ENCODE measurements at places on chromosomes 5 and 9.

DNA sequence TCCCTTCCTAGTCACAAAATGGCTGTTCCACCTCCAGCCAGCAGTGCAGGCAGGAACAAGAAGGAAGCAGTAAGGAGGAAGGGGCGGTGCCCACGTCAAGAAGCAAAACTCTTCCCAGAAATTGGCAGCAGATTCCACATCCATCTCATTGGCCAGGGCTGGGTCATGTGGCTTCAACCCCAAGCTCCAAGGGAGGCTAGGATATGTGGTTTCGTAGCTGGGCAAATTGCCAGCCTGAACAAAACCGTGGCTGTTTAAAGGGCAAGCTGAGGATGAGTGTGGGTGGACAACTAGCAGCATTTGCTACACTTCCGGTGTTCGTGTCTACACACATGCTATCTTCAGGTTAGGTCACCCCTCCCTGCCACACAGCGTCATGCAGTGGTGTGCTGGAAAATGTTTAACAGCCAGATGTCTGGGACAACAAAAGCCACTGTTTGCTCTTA, 92.1 kb upstream of the MAP1B start:
- peak; percentile 73 for DNase-seq

GRCh38 chr5:135147294-135148090, 113.5 kb upstream of the PITX1 start:
- DNase-seq: no peak

DNA sequence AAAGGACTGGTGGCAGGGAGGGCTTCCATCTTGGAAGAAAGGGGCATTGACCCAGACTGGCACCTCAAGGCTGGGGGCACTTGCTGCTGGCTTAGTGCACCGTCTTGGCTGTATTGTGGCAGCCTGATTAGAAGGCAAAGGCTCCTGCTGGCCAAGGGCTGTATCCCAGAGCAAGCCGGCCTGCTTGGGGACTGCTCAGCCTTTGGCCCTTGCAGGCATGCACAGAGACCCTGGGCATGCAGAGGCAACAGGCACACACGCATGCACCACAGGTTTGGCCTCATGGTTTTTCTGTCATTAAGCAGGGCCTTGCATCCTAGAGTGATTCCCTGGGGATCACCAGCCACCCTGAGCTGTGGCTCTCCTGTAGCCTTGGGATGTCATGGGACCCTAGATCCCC, 29.0 kb downstream of the PITX1 start:
- DNase-seq: no peak

DNA sequence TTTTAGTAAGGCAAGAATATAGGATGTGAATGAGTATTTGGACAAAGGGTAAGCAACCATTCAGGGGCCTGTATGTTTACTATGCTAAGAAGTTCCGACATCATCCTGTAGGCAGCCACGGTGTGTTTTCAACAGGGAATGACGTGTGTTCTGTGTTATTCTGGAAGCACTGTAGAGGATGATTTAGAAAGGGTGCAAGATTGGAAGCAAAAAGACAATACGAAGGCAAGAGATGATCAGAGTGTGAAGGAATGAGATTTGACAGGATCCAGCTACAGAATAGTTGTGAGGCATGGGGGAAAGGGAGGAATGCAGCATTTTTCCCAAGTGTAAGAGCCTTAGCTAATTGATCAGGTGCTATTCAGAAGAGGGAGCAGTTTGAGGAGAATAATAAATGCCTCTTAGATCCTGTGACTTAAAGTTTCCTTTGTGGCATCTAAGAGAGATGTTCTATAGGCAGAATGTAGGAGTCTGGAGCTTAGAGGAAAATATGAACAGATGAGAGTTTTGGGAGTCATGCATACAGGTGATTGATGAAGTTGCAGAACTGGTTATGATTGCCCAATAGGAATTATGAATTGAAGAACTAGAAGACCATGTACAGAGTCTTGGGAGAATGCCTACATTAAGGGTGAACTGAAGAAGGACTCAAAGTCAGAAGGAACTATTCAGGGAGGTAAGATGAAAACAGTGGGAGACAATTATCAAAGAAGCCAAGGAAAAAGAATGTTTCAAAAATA, 2.5 kb downstream of the SMC5 start:
- DNase-seq: no peak

DNA sequence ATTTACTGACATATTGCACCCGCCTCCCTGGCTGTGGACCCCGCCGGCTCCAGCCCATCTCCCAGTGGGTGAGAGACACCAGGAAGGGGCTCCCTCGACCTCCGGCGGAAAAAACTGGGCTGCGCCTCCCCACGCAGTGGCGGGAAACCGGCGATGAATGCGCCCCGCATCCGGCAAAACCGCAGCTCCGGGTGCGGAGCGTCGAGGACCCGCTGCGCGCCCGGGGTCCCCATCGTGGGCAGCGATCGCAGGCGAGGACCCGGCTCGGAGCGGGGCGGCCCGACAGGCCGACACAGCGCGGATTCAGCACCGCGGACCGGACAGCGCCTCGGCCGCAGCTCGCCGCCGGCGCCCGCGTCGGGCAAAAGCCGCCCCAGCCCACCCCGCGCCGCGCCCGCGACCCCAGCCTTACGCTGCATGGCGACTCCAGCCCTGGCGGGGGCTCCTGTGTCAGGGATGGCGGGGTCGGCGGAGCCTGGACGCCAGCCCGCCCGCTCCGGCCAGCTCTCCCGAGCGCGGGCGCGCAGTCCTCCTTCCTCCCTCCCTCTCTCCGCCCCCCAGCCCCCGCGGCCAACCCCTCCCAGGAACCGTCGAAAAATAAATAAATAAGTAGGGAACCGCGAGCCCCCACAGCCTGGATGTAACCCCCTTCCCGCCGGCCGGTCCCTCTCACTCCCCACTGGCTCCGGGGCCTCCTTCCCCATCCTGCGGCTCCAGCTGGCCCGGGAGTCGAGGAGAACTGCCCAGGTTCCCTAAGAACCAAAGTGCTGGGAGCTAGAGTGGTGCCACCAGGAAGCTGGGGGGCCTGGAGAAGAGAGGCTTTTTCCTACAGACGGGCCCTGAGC, 3.1 kb downstream of the LHX3 start:
- no peak for DNase-seq

DNA sequence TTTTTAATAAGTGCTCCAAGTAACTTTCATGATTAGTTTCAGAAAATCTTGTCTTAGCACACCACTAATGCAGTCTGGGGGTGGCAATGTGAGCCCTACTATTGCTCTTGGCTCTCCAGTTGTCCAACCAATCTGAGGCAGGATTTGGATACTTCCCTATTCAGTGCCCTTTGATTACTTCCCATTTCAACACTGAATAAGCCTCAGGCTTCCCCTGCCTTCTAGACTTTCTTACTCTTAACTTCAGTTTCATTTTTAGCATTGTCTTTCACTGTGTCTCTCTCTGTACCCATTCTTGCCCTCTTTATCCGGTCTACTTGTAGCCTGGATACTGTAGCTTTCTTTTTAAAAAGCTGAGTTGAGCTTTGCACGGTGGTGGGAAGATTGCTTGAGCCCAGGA, 186.1 kb downstream of the C9orf152 start:
- DNase-seq: no peak

- no peak for DNase-seq
These were observed 46.4 kb downstream of the SEMA5A start for GRCh38 chr5:9499498-9499876.

DNA sequence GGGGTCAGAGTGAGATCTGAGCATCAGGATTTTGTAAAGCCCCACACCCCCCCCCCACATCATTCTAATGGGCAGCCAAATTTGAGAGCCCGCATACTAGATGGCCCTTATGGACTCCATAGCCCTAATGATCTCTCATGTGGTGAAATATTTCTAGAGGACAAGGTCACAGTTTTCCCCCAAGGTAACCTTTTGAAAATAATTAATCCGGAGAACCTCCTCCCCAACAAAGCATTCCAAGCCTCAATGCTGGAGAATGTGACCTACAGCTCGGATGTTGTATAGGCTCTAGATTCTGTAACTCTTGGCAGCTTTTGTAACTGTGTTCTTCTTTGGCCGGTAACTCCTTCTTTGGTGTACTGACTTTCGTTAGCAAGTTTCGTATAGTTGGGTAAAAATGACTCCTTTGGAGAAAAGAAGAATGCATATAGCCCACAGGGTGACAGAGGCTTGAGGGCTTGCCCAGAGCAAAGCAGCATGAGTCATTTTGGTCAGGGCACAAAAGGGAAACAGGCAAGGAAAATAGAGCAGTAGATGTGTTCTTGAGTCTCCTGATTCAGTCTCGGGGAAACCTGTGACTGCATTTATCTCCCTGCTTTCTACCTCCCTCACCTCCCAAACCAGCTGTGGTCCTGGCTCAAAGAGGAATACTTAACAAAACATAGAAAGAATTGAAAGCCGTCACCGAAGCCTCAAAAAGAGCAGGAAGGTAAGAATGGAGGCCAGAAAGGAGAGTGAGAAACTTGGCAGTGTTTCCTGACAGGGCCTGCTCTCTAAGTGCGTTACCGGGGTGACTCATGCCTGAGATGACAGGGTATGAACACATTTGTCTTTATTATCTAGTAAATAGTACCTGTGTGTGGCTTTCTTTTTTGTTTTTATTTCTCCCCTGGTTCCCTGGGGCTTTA, 6.6 kb upstream of the XPA start:
- DNase-seq: peak; percentile 32

DNA sequence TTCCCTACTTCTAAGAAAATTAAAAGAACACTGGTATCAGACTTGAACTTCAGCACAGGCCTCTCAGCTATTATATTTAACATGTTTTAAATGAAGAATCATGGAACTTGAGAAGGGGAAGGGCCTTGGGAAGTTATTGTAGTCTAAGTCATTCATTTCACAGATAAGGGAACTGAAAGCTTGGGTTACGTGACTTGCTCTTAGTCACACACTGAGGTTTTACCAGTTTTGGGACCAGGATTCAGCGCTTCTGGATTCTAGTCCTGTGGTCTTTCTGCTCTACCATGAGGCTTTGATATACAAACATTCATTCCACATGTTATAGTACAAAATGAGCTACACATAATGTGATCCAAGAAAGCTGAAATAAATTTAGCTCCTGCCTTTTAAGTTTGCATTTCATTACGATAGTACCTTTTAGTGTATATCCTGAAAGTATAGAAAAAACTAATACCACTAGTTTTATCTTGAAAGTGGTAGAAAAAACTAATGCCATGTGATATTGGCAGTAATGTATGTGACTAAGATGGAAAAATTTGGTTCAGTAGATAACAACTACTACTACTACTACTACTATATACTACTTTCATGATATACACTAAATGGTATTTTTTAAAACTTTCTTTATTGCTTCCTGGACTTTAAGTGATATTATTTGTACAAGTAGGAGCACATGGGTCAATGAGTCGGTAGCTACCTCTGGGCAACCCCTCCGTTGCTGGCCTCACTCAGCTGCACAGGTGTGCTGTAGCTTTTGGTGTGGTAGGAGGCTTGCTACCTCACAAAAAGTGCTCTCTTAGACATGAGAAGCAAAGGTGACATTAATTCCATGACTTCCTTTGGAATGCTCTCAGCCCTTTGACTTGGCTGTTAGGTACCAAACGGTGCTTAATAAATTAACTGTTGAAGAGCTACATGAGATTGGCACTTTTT, 40.7 kb downstream of the F2RL2 start:
- no peak for DNase-seq

DNA sequence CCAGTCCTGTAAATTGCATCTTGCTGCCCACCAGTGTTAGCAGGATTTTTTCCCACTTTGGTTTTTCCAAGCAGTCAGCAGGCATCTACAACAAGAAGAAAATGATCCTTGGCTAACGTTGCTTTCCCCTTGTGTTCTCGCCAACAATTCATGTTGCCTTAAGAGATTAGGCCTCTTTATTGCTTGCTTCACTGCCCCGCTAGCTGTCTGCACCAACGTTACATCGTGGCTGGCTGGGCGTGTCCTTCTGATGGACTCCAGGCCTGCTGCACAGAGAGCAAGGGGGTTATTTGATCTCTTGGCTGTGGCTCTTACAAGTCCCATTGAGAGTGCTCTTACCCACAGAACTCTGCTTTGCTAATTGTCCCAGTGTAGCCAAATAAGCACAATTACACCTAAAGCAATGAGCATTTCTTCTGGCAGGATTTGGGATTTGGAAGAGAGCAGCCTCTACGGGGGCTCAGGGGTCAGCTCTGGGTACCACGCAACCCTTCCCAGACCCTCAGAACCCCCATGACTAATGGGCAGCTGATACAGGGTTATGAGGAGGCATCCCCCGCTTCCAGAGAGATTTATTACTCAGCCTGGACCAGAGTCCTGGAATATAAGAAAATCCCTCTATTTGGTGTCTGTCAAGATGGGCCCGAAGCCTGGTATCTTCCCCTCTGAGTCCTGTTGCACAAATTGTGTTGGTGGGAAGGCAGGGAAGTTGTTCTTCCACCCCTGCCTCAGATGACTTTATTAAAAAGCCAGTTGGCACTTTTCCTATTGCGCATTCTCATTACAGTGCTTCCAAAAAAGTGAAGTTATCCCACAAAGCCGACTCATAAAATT, 17.6 kb downstream of the DCANP1 start:
- DNase-seq: peak; percentile 19

- no peak for DNase-seq
These were observed 309.6 kb downstream of the EPB41L4A start for GRCh38 chr5:112109331-112110007.

DNA sequence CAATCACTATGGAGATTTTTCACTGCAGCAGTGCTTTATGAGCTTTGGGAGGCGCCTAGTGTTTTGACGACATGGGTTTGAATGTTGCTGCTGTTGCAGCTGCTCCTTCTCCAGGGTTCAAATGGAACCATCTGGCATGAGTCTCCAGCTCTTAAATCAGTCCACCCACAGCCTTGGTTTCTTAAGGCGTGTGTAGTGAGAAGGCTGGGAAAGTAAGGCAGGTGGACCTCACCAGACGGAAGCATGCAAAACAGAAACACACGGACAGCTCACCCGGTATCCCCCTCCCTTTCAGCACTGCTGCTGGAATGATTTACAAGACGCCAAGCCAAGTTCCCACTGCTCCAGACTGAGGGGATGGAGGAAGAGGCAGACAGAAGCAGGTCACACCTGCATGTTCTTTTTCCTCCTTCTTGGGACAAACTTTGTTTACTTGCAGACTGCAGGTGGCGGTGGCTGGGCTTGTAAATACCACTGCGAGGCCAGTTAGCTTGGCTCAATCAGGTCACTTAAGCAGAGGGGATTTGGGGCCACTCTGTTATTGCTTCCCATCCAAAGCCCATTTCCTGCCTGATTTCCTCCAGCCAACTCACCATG, 47.4 kb downstream of the ADAM19 start:
- no peak for DNase-seq

DNA sequence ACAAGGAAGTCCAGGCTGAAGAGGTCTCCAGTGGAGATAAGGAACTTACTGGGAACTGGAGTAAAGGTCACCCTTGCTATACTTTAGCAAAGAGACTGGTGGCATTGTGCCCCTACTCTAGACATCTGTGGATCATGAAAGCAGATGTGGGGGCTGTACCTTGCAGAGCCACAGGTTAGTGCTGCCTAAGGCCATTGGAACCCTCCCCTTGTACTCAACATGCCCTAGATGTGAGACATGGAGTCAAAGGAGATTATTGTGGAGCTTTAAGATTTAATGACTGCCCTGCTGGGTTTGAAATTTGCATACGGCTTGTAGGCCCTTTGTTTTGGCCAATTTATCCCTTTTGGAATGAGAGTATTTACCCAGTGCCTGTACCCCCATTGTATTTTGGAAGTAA, 397.3 kb upstream of the GRIN3A start:
- DNase-seq: no peak

GRCh38 chr9:108933231-108933717, 650 bp downstream of the ELP1 start:
- DNase-seq: peak; percentile 52

Data from NCI-H1092 treated with DMSO at 0.1 percent for 48 hours (cell line).